AG09309 (cell line): ENCODE measurements at places on chromosomes 7 and 10.

- DNase-seq: no peak
Measured at GRCh38 chr7:85061456-85061855, 125.4 kb downstream of the SEMA3D start.

GRCh38 chr10:62433181-62433692, 59.1 kb downstream of the ZNF365 start:
- peak; percentile 95 for DNase-seq

DNA sequence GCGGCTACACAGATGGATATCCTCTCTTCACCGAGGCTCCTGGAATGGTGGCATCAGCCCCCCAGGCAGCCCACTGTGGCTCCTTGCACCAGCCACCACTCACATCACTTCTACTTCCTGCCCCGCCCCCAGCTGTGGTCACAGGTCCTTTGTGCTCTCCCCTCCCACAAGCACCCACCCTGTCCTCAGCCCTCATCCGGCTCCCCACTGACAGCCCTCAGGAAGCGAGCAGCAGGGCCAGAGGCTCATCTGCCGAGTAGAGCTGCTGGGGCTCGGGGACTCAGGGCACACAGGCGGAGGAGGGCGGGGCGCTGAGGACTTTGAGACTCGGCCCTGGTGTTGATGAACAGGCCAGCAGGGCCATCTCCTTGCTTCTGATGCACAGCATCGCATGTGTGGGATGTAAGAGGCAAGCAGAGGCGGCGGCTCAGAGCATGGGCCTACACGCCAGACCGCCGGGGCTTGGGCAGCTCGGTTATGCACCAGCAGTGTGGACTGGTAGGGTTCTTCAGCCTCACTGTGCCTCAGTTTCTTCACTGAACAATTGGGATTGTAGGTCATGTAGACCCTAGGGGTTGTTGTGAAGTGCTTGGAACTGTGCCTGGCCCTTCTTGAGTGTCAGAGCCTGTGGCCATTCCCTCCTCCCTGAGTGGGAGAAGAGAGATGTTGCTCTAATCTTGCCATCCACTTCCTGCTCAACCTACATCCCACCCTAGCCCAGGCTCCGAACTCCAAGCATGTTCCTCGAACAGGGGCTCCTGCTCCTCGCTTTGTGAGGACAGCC, at the start of gene PRF1:
Gene PRF1, minus strand, starts transcription at position 77 of the 784 bp plus-strand sequence. CDS start 1,839 bp downstream, outside the sequence.
- no peak for DNase-seq

DNA sequence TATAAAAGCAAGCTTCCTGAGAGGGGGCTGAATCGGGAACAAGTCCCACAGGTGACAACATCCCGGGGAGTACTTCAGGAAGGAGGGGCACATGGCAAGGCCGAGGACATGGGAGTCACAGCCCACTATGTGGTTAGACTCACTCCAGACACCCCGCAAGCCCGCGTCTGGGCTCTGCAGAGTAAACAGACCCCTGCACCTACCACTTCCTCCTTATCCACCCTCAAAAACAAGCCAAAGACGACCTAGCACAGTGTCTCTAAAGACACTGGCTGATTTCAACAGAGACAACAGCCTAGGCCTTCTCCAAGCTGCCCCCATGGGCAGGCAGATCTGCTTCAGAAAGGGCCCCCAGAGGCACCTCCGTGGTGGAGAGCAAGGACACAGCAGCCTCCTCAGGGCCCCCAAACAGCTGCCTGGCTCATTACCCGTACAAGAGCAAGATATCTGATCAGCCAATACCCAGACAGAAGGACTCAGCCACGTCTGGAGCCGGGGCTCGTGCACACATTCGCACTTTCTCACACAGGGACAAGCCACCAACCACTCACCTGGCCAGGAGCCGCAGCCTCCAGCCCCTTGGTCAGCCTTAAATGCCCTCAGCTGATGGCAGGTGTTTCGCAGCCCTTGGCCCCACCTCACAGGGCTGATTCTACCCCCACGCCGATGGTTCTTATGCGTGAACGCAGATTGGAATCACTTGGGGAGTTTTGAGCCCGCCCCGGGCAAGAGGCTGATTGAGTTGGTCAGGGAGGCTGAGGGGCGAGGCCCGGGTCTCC, 10.7 kb upstream of the KPNA7 start:
- no peak for DNase-seq

DNA sequence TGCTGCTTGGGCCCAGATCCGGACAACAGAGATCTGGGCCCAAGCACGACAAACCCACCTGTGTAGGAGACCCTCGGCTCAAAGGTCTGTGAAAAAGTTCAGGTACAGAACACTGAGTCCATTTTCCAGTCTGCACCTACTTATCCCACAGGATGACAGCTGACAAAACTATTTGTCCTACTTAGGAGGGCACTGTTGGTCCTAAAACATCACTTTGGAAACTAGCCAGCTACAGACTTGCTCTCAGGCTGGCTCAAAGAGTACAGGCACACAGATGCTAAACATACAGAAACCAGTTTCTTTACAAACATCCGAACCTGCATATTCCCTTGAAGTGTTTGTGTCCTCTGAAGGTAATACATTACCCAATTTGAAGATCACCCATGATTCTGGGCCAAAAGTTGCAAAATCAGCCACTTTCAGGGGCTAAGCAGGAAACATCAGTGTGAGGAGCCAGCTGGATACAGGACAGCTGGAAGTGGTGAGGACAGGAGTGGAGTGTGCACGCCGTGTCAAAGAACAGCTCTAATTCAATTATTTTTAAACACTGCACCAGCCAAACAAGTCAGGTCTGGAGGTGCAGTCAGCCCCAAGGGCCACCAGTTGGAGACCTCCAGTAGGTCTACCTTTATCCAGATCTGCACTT, 88.5 kb downstream of the NOC3L start:
- no peak for DNase-seq
